ENCODE measurements at places on chromosomes 1 and 21.

DNA sequence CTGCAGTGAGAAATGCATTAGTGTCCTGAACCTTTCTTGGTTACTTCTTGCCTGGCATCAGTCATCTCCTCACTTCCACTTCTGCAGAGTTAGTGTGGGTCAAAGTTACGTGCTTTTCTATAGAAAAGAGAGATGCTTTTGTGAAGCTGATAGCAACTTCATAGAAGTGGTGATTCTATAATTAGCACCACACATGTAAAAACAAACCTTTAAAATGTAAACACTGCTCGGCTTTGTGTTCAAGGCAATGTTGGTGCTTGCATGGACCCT lies 57.3 kb downstream of the MRPS6 start:
- no peak for DNase-seq

GRCh38 chr1:26218906-26219494 lies 15.0 kb upstream of the CEP85 start:
- no peak for DNase-seq

DNA sequence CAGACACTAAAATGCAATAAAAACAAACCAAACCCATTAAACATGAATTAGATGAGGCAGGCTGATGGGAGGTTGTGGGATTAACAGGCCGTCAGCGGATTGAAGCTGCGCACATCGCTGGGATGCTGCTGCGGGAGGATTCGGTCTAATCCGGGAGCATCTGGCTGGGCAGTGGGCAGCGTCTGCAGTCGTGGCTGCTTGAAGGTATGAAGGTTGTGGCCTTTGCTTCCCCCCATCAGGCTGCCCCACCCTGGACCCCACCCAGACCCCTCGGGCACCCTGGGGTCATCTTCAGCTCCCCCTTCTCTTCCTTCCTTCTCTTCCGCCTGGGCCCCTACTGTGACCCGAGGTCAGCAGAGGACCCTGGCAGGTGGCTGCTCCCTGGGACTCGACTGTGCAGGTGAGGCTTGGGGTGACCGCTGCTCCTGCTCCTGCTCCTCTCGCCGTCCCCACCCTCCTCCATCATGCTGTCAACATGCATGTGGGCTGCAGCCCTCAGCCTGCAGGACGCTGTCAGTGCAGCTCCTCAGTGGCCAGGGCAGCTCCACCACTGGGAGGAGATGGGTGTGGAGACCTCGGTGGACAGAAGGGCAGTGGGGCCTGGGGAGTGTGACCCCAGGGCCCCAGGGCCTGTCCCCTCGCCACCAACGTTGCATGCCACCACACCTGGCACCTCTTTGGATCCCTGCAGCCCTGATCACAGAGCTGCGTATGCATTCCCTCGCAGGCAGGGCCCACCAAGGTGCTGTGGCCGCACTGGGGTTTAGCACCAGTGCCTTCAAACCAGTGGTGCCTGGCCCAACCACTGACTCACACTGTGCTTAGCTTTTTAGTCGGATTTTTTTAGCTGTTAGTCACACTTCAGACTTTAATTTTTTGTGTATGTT lies 112.2 kb upstream of the COL6A1 start:
- no peak for DNase-seq

- no peak for DNase-seq
These were observed 1.5 kb upstream of the KCNA2 start for GRCh38 chr1:110607536-110608230.

DNA sequence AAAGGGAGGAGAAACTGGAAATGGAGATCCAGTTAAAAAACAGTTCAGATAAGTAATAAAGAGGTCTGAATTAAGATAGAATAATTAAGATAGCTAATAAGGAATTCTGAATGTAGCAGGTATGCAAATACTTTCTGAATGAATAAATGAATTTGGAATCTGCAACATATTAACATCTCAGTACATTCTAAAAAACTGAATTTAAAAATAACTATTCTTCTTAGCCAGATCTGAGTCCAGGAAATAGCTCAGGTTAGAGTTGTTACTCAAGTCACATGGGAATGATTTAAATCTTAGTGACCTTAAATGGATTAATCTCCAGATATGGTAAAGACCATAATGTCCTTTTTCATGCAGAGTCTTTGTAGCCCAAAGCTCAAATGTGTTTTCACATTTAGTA lies 51.2 kb downstream of the EYA3 start:
- DNase-seq, result no peak

DNA sequence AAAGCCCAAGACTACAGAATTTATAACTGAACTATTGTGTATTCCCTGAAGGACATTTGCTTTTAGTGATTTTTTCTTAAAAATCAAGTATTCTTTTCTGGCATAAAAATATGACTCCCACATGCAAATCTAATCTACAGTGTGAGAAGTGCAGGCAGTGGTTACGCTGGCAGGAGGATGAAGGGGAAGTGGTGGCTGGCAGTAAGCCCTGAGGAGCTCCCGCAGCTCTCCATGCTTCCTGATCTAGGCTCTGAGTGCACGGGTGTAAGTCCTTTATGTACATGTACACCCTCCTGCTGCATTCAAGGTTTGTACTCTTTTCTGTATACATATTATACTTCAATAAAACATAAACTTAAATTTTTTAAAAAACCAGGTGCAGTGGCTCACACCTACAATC lies 67.5 kb upstream of the PRDX6 start:
- DNase-seq, result peak; percentile 3

- DNase-seq, result no peak
These were observed 112.1 kb downstream of the HIVEP3 start for GRCh38 chr1:41806472-41807155.

DNA sequence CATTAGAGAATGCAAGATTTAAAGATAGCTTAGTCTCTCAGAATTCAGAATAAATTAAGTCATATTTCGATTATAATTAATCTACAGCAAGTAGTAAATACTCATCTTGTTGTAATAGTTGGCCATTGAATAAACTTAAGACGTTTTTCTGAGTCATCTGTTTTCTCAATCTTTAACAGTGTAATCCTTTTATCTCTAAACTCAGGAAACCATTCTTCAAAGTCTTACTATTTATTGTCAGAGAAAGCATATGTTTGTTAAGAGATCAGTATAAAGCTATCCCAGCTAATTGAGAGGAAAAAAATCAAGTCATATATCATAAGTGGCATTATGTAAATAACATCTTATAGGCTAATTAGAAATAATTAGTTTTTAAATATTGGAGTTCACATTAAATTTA lies 201.2 kb upstream of the ADAMTS5 start:
- no peak for DNase-seq

DNA sequence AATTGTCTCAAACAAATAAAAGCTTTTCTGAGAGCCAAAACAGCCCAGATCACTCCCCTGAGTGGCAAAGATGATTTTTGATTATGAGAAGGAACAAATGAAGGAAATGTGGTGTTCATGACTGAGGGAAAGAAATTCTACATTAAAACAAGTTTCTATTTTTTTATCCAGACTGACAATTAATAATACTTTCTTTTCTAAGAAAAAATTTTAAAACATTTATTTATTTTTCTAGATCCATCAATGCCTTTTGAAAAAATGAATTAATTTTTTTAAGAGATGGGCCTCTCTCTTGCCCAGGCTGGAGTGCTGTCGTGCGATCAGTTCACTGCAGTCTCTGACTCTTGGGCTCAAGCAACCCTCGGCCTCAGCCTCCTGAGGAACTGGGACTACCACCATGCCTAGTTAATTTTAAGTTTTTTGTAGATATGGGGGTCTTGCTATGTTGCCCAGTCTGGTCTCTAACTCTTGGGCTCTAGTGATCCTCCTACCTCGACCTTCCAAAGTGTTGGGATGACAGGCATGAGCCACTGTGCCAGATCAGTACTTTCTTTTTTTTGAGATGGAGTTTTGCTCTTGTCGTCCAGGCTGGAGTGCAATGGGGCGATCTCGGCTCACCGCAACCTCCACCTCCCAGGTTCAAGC lies 11.2 kb upstream of the TXNIP start:
- no peak for DNase-seq

DNA sequence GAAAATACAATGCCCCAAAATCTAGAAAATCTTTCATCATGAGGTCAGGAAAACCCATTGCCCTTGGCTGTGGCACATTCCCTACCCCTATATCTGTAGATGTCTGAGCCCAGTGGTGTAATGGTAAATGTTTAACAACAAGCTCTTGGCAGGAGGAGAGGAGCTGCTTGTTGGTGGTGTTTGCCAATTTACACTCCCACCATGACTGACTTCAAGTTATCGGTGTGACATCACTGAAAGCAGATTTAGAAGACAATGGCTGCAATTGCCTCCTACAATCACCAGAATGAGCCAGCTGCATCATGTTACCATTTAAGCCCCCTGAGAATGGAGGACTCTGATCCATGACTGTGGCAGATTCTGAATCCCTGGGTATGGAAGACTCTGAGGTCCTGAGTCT lies 70.9 kb downstream of the SDC3 start:
- no peak for DNase-seq

- DNase-seq, result no peak
These were observed 4.9 kb upstream of the PROX1 start for GRCh38 chr1:213982672-213983492.

GRCh38 chr1:232891656-232892317 lies 58.6 kb upstream of the NTPCR start:
- DNase-seq, result no peak

GRCh38 chr1:207412845-207413244 lies 41.3 kb upstream of the CR2 start:
- DNase-seq, result no peak

DNA sequence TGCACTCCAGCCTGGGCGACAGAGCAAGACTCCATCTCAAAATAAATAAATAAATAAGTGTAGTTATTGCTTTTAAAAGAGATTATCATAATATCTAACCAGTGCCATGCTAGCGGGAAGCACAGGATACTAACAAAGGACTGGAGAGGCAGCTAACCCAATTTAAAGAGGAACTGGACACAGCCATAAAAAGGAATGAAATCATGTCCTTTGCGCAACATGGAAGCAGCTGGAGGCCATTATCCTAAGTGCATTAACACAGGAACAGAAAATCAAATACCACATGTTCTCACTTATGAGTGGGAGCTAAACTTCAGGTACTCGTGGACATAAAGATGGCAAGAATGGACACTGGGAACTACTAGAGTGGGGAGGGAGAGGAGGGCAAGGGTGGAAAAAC lies 54.9 kb downstream of the TM2D1 start:
- DNase-seq, result no peak

GRCh38 chr21:44817914-44818639 lies at the start of gene SUMO3:
TSS of gene SUMO3 (minus strand) at chr21:44818062. CDS start at chr21:44817968, 94 bp downstream.
- DNase-seq, result peak; percentile 45

- no peak for DNase-seq
These were observed 29.1 kb downstream of the EIF2D start for GRCh38 chr1:206582971-206583706.

DNA sequence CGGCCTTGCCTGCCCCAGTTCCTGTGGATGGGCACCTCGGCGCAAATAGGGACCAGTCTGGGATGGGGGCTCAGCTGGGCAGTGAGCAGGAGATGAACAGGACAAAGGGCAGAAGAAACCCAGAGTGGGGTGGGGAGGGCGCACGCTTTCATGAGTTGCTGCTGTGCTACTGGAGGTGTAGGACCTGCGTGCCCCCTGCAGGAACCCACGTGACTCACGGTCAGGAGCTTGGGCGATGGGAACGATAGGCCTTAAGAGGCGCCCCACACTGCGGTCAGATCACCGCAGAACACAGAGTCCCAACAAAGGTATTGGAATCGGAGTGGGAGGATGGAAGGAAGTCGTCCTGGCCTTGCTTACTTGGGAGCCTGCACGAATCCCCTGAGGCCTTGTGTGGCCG lies 17.2 kb downstream of the PRDM15 start:
- DNase-seq, result no peak

GRCh38 chr1:68112835-68113243 lies 62.4 kb upstream of the DIRAS3 start:
- DNase-seq, result peak; percentile 51
